ENCODE measurements at places on chromosomes 4 and X. TPM values are rescaled to one million over a fixed set of nuclear protein-coding genes. Genes with fewer than 3 reads are reported as not detected.

- no peaks in the 10 kb centered on the region for H3K27me3 ChIP-seq
- no peak overlapping the region for H3K4me3 ChIP-seq
- no peaks in the 10 kb centered on the region for H3K4me1 ChIP-seq
- no peak for DNase-seq
Measured at GRCh38 chr4:106095408-106095807, 200.1 kb downstream of the NPNT start.

- H3K27me3 ChIP-seq, result no peaks in the 10 kb centered on the region
- no peak overlapping the region for H3K27ac ChIP-seq
- H3K4me1 ChIP-seq, result peaks cover 30% of the 10 kb centered on the region
- no peak for DNase-seq
- H3K36me3 ChIP-seq, result no peaks in the 10 kb centered on the region
- H3K4me3 ChIP-seq, result no peak overlapping the region
Measured at GRCh38 chr4:77652237-77652897, 46.7 kb downstream of the CXCL13 start.

DNA sequence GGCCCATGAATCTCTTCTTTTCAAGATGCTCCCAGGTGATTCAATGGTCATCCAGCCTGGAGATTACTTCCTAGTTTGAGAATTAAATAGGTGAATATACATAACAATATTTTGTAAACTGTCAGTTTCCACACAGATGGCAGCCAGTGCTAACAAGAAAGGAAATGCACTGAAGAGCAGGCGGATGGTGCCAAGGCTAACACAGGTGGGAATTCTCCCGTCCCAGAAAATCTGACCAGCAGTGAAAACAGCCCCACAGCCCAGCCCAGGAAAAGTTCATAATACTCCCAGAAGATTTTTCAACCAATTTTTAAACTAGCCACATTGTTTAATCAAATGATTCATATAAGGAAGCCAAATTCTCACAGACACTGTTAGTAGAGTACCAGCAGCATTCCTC, 387.2 kb upstream of the GATB start:
- no peak overlapping the region for H3K4me3 ChIP-seq
- H3K27me3 ChIP-seq, result no peaks in the 10 kb centered on the region
- H3K4me1 ChIP-seq, result no peaks in the 10 kb centered on the region
- DNase-seq, result no peak
- no peak overlapping the region for H3K27ac ChIP-seq

GRCh38 chr4:86442881-86443280, 83.0 kb upstream of the MAPK10 start:
- H3K27me3 ChIP-seq, result no peaks in the 10 kb centered on the region
- no peaks in the 10 kb centered on the region for H3K36me3 ChIP-seq
- H3K27ac ChIP-seq, result no peak overlapping the region
- H3K4me1 ChIP-seq, result no peaks in the 10 kb centered on the region

DNA sequence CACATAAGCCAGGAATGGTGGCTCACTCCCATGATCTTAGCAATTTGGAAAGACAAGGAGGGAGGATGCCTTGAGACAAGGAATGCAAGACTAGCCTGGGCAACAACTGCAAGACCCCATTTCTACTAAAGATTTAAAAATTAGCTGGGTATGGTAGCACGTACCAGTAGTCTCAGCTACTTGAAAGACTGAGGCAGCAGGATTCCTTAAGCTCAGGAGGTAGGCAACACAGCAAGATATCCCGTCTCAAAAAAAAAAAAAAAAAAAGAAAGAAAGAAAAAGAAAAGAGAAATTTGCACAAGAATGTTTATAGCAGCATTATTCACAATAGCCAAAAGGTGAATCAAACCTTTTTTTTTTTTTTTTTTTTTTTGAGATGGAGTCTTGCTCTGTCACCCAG, 29.7 kb downstream of the PDS5A start:
- no peaks in the 10 kb centered on the region for H3K36me3 ChIP-seq
- H3K4me1 ChIP-seq, result peaks cover 5% of the 10 kb centered on the region
- H3K4me3 ChIP-seq, result no peak overlapping the region
- H3K27ac ChIP-seq, result no peak overlapping the region
- DNase-seq, result no peak
- no peaks in the 10 kb centered on the region for H3K27me3 ChIP-seq

GRCh38 chr4:70678383-70678999, 9.8 kb upstream of the UTP3 start:
- no peak overlapping the region for H3K27ac ChIP-seq
- no peaks in the 10 kb centered on the region for H3K36me3 ChIP-seq
- DNase-seq, result no peak

DNA sequence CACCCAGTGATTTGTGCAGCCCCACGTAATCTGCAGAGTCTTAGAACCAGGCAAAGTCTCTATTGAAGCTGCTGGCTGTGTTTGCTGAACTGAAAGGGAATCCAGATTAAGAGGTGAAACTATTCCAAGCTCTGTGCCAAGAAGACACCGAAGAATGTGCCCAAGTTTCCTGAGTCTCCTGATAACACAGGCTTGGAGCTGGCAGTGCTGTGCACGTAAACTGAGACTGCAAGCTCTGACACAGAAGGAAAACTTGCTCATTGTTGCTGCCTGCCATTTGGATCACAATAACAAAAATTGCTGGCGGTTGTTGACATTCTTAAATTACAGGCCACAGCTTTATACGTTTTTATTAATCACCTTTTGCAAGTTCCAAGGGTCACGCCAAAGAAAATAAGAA, 60.2 kb upstream of the VCX3B start:
- H3K36me3 ChIP-seq, result no peaks in the 10 kb centered on the region
- no peak for DNase-seq
- H3K27me3 ChIP-seq, result no peaks in the 10 kb centered on the region

DNA sequence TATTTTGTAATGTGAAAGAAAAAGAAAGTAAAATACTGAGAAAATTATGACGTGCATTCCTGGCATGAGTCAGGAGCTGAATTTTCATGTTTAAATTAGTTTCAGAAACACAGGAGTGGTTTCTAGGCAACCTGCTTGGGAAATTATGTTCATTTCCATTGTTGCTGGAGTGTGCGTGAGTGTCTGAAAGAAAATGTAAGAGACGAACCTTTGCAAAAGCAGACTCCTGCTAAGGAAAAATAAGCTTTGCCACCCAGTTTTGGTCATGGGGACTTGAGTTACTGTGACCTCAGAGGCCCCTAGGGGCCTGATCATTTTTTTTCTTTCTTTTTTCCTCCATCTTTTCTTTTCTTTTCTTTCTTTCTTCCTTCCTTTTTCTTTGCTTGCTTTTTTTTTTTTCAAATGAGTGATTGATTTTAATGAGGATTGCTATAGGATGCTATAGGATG, 18.8 kb upstream of the CHRNA9 start:
- H3K4me3 ChIP-seq, result no peak overlapping the region
- no peaks in the 10 kb centered on the region for H3K27me3 ChIP-seq
- peaks cover 6% of the 10 kb centered on the region for H3K4me1 ChIP-seq

GRCh38 chr4:180189666-180190065, 2053.5 kb upstream of the TENM3 start:
- H3K4me3 ChIP-seq, result no peak overlapping the region
- no peak overlapping the region for H3K27ac ChIP-seq
- no peaks in the 10 kb centered on the region for H3K4me1 ChIP-seq

DNA sequence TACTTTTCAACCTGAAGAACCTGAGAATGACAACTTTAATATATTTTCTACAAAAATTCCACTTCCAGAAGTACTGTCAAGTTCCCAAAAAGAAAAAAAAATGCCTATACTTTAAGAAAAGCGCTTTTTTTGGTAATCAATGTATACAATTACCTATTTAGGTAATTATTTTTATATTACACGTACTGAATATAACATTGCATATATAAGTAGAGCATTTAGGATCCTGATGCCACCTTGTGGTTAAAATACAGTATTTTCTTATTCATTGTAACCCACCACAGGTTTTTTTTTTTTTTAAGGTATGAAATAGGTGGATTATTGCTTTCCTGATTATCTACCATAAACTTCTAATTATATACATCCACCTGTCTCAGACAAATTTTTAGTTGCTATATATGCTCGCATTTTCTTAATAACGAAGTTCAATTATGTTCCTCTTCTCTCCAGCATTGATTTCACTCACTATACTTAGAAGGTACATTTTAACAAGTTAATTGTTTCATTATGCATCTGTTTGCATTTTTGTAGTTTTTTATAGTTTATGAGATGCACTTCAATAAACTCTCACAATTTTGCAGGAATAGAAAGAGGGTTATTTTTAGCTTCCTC, 5.2 kb downstream of the MAP9 start:
- no peaks in the 10 kb centered on the region for H3K27me3 ChIP-seq
- H3K36me3 ChIP-seq, result no peaks in the 10 kb centered on the region
- no peak overlapping the region for H3K4me3 ChIP-seq
- H3K27ac ChIP-seq, result no peak overlapping the region
- H3K4me1 ChIP-seq, result no peaks in the 10 kb centered on the region

DNA sequence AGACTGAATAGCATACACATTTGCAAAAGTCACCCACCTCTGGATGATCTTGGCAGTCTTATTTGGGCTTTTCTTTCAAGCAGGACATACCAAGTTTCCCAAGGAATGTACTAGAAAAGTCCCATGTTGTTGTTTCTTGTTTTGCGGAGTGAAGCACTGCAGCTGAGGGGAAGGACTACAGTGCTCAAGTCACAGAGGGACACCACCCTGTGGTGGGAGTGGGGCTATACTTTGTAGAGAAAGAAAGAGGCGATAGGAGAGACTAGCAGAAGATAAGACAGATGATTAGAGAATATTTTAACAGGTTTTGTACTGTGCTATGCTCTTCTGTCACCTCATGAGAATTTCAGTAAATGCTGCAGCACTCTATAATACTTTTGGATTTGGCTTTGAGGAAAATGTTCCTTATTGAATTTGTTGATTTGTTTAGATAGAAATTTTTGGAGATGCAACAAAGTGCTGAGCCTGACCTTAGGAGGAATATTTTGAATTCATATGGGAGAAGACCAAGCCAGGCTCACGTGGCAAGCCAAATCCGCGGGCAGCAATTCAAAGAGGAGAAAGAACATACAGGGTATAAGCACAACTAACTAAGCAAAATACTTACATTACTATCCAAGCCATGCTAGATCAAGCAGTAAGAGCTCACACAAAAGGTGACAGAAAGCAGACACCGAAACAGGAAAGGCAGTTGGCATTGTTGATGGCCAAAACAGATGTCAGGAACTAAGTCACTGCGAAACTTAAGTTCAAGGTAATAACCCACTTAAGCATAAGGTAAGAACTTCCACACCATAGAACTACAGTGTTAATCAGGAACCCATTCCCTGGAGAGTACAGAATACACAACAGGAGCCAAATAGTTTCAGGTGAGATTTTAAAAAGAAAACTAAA, 280.3 kb upstream of the INTU start:
- no peaks in the 10 kb centered on the region for H3K36me3 ChIP-seq
- H3K27ac ChIP-seq, result no peak overlapping the region
- H3K27me3 ChIP-seq, result no peaks in the 10 kb centered on the region
- H3K4me1 ChIP-seq, result no peaks in the 10 kb centered on the region
- DNase-seq, result no peak

GRCh38 chr4:121057466-121057922, 14.8 kb downstream of the NDNF start:
- no peak overlapping the region for H3K27ac ChIP-seq
- no peaks in the 10 kb centered on the region for H3K27me3 ChIP-seq
- H3K4me3 ChIP-seq, result no peak overlapping the region
- H3K4me1 ChIP-seq, result no peaks in the 10 kb centered on the region

- H3K4me3 ChIP-seq, result peak within 1 kb of the TSS; percentile 71
- no peak within 1 kb of the TSS for H3K27ac ChIP-seq
- no peaks in the 10 kb centered on the region for H3K4me1 ChIP-seq
- H3K36me3 ChIP-seq, result no peaks in the 10 kb centered on the region
- peaks cover 5% of the 10 kb centered on the region for H3K27me3 ChIP-seq
- peak; percentile 25 for DNase-seq
Measured at GRCh38 chr4:174522183-174523024, at the start of gene HPGD. Gene HPGD, minus strand, starts transcription at chr4:174522488. Its CDS starts 37 bp downstream, at chr4:174522451.

GRCh38 chrX:334971-335757, 16.6 kb upstream of the GTPBP6 start:
- H3K36me3 ChIP-seq, result no peaks in the 10 kb centered on the region
- peak; percentile 72 for DNase-seq
- H3K4me3 ChIP-seq, result no peak overlapping the region
- H3K27me3 ChIP-seq, result no peaks in the 10 kb centered on the region
- no peak overlapping the region for H3K27ac ChIP-seq

DNA sequence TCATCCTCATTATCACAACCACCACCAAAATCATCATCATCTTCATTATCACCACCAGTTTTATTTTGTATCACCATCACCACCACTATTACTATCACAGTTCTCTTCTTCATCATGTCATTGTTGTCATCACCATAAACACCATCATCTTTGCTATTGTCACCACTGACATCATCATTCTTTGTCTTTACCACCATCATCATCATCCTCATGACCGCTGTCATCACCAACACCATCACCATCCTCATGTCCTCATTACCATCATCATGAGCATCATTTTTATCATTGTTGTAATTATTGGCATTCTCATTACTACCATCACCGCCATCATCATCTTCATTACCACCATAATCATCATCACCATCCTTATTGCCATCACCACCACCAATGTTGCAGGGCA, 31.4 kb downstream of the EVC start:
- DNase-seq, result no peak
- H3K4me1 ChIP-seq, result no peaks in the 10 kb centered on the region
- no peaks in the 10 kb centered on the region for H3K27me3 ChIP-seq
- H3K36me3 ChIP-seq, result peaks cover 7% of the 10 kb centered on the region
- H3K4me3 ChIP-seq, result no peak overlapping the region

DNA sequence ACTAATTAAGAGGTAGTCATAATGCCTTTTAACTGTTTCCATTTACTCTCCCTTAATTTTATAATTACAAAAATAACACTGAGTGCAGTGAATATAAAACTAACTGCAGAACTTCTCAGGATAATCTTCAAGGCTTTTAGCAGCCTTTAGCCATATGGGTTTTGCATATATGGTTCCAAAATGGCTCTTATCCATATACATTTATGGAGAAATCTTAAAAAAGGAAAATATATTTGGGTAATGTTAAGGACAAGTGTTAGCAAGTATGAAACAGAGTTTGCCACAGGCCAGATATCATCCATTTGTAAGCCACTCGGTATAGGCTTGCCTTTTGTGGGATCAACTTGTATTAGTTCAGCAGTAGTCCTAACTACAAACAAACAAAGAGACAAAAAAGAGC, 423.4 kb downstream of the PDHA2 start:
- no peaks in the 10 kb centered on the region for H3K27me3 ChIP-seq
- no peaks in the 10 kb centered on the region for H3K36me3 ChIP-seq
- H3K4me3 ChIP-seq, result no peak overlapping the region
- no peaks in the 10 kb centered on the region for H3K4me1 ChIP-seq
- H3K27ac ChIP-seq, result no peak overlapping the region
- no peak for DNase-seq

DNA sequence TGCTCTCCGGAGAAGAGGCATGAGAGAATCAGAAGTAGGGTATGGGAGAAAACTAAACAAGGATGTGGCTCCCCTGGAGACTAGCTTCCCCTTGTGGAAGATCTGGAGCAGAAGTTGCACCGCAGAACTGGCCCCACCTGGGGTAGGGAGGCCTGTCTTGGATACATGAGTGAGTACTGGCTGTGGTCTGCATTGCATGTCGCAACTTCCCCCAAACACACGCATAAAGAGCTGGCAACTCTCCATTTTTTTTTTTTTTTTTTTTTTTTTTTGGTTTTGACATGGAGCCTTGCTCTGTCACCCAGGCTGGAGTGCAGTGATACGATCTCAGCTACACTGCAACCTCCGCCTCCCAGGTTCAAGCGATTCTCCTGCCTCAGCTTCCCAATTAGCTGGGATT, 119.9 kb downstream of the EGF start:
- no peaks in the 10 kb centered on the region for H3K4me1 ChIP-seq
- H3K36me3 ChIP-seq, result no peaks in the 10 kb centered on the region
- no peak overlapping the region for H3K4me3 ChIP-seq
- H3K27ac ChIP-seq, result no peak overlapping the region

The PAK3 gene
- total RNA-seq, result 32.0 TPM

The HTT-AS gene
- not detected for total RNA-seq

The NLGN4X gene
- 0.12 TPM for total RNA-seq

The RTL5 gene
- total RNA-seq, result 3.4 TPM

The PRSS48 gene
- total RNA-seq, result not detected

The TSPAN6 gene
- 13.0 TPM for total RNA-seq

The SLC2A9 gene
- total RNA-seq, result 1.2 TPM

The AKAP4 gene
- total RNA-seq, result not detected

The SSX2B gene
- not detected for total RNA-seq

Data from pancreas (tissue), 10 donors.